Sciatic nerve (tissue), 2 donors: ENCODE measurements at places on chromosomes 2 and 18.

DNA sequence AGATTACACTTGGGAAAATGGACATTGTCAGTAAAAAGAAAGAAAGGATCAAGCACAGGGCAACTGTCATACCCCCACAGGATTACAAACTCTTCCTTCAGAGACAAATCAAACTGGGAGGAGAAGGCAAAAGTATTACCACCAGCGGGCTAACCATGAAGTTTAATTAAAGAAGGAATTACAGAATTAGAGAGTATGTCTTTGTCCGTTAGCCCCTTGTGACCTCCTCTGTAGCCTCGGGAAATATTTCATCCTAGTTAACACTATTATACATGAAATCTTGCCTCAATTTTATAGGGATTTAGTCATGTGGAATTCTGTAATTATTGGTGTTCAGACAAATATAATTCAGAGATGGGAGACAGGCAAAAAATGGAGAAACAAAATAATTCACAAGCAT lies 60.7 kb downstream of the PAX3 start:
- DNase-seq: no peak

DNA sequence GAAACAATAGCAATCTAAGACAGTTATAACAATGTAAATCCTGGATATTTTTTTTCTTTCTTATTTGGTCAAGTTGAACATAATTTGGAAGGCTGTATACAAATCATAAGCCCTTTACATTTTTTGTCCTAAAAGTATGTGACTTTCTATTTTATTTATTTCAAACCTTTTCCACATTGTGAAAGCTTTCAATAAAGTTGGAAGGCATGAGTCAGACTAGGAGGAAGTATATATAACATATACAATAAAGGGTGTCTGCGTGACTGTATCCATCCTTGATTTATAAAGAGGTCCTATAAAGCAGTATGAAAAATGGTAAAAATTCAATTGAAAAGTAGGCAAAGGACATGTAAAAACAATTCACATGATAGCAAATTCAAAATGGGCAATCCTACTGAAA lies 44.4 kb downstream of the CRACDL start:
- no peak for DNase-seq

- DNase-seq: no peak
Observed at GRCh38 chr2:160913323-160913722, 246.9 kb upstream of the TANK start.

GRCh38 chr18:34399892-34400291 lies 175.2 kb upstream of the NOL4 start:
- no peak for DNase-seq

- peak; percentile 60 for DNase-seq
Observed at GRCh38 chr2:199659207-199659606, 191.8 kb downstream of the FTCDNL1 start.

DNA sequence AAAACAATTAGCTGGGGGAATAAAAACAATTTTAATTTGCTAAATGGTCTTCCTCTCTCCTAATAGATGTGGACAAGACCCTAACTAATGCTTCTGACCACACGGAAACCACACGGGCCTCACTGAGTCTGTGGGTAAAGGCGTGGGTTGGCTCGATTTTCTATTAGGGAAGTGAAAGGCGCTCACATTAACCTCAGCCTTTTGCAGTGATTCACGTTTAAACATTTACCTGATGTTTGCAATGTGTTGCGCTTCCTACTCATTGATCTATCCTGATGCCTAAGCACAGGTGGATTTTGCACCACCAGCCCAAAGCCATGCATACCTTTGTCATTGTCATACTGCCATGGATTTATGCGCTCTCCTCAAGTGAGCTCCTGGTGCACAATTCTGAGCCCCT lies 35.6 kb upstream of the NRP2 start:
- no peak for DNase-seq

GRCh38 chr2:170716851-170717598 lies 1.9 kb downstream of the SP5 start:
- no peak for DNase-seq

GRCh38 chr2:3268705-3269029 lies 109.0 kb downstream of the EIPR1 start:
- peak; percentile 35 for DNase-seq

DNA sequence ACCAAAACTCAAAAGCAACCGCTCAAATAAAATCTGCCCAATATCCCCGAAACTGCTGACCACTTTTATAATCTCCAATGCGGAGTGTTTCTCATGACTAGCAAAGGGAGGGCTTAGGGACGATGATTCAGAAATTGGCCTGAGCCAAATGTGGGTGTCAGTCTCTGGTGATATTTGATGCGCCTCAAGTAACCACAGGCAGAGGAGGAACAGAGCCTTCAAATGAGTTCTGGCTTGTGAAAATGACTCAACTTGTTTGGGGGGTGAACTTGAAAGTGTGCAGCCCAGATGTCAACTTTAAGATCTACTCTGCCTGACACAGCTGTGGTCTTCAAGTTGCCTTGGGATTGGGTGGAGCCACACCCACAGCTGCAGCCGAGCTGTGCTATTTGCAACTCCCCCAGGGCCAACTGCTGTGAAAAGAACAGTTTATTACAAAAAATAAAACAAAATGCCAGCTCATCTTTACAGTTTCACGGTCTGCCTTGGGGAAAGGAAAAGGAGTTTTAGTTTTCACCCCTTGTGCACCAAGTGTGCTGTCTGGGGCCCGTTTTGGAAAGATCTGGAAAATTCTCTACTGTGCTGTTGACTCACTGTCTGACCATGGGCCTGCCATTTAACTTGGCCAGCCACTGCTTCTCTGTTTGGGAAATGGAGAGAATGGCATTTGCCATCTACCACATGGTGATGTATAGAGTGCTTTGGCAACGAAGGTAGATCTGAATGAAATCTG lies 222.1 kb downstream of the MTX2 start:
- DNase-seq: peak; percentile 64

DNA sequence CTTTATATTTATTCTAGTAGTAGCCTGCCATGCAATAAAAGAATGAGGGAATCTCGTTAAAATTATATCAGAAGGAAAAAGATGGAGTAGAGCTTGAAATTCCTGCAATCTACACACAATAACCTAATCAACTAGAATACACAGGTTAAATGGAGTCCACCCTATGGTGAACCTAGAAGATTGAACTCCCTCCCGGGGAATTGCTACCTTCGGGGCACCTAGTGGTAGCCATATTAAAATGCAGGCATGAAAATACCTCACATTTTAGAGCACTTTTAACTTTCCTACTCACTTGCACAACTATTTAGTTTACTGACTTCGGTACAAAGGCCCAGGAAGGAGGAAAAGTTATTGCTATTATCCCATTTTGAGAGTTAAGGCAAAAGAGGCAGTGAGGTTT lies 174.5 kb downstream of the SS18 start:
- no peak for DNase-seq

- DNase-seq: no peak
Observed at GRCh38 chr2:71892896-71893295, 254.8 kb downstream of the CYP26B1 start.

DNA sequence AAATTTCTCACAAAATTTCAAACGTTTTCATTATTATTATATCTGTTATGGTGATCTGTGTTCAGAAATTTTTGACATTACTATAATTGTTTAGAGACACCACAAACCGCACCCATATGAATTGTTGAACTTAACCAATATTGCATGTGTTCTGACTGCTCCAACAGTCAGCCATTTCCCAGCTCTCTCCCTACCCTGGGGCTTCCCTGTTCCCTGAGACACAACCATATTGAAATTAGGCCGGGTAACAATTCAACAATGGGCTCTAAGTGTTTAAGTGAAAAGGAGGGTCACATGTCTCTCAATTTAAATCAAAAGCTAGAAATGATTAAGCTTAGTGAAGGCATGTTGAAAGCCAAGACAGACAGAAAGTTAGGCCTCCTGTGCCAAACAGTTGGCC lies 424.0 kb downstream of the DSC3 start:
- DNase-seq: no peak

- no peak for DNase-seq
Observed at GRCh38 chr2:215550331-215550730, 114.5 kb upstream of the FN1 start.

GRCh38 chr18:42087876-42088275 lies 132.8 kb downstream of the PIK3C3 start:
- no peak for DNase-seq

- DNase-seq: peak; percentile 75
Observed at GRCh38 chr18:1663879-1664705, 759.4 kb downstream of the ADCYAP1 start.

- no peak for DNase-seq
Observed at GRCh38 chr2:106130251-106130998, 63.7 kb downstream of the UXS1 start.

- DNase-seq: no peak
Observed at GRCh38 chr2:133726973-133727372, 158.7 kb upstream of the NCKAP5 start.

DNA sequence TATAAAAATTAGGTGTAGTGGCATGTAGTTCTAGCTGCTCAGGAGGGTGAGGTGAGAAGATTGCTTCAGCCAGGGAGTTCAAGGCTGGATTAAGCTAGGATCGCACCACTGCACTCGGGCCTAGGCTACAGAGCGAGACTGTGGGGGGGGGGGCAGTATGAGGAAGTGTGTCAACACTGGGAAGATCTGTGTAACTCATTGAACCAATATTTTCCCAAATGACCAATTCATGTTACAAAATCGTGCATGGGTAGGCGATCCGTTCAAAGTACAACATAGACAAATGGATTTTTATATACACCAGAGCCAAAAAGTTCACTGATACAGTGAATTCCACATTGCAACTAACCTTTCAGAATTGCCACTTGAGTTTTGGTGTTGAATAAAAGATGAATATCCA lies 8.1 kb downstream of the SMAD4 start:
- no peak for DNase-seq

GRCh38 chr2:43887176-43887575 lies 48.4 kb downstream of the ABCG8 start:
- DNase-seq: no peak
